DMS53 (cell line): ENCODE measurements at places on chromosomes 1 and 21.

DNA sequence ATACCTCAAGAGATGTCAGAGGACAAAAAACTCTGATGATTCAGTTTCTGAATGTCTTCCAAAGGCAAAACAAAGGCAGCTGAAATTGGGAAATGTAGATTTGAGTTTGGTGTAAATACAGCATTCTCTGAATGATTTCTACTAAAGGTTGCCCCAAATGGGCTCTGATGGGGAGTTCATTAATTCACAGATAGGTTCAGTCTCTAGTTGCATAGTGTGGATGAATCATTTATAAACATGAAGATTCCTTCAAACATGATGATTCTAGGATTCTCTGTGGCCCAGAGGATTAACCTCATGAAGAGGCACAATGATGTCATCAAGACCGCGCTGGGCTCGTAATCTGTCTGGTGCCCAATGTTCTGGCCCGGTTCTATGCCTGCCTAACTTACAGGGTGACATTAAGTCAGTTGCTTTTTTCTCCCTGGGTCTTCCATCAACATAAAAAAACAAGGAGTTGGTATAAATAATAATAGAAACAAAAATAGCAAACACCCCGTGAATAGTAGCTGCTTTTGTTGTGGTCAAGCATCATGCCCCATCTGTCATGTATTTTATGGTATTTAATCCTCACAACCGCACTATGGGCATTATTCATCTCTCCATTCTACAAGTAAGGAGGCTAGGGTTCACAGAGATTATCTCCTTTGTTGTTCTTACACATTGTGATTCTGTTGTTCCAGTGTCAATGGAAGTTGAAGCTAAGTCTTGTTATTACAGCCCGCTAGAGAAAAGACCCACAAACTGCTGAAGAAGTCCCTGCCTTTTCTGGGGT lies 509.6 kb upstream of the USP24 start:
- DNase-seq = no peak

DNA sequence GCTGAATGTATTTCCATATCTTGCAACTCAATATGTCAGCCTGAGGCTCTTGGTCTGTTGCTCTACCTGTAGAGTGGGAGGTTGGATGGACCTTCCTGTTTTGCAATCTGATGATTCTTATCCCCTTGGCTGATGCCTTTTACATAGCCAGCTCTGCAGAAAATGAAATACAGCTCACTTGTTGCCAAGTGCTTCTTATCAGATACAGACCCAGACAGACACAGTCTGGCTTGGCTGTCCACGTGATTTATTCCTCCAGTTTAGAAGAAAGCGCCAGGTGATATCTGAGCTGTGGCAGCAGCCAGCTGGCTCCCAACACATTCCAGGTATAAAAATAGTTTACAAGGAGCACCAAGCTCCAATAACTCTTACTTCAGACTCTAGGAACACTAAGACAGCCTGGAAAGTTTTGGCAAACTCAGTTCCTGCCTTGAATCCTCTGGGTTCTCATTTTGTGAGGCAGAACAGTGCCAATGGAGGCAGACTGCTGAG lies 479.2 kb upstream of the USP24 start:
- DNase-seq = no peak

DNA sequence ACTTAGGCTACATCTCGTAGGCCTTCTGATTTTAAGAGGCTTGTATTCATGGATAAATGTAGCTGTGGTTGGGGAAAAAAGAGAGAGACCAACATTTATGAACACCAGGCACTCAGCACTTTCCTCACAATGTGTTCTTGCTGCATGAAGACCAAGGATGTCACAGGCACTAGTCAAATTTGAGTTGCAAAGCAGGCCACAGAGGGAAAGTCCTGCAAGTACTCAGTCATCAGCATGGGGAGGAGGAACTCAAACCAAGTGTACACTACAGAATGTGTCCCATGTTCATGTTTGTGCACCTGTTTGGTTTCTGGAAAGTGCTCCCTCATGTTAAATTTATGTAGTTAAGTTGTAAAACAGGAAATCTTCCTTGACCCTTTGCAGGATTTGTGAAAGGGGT lies 8.7 kb upstream of the MAP3K7CL start:
- DNase-seq = no peak

- DNase-seq = no peak
Measured at GRCh38 chr1:98963064-98963758, 41.5 kb downstream of the PLPPR5 start.

GRCh38 chr1:8121261-8122159 lies 95.4 kb upstream of the ERRFI1 start:
- DNase-seq = peak; percentile 61

GRCh38 chr1:154348429-154349076 lies 23.2 kb downstream of the ATP8B2 start:
- DNase-seq = no peak

DNA sequence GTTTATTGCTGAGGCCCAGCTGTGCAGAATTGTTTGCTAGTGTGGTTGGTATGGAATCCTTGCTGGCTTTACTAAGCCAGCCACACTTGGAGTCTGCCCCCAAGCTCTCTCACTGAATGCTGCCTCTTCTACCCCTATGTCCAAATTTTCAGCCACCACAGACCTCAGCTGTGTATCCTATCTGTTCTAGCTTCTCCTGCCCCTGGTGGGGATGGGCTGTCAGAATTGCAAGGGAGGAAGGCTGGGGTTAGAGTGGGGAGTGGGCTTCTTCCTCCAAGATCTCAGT lies 4.4 kb downstream of the NHLH1 start:
- no peak for DNase-seq

GRCh38 chr21:15414057-15414456 lies 315.7 kb upstream of the USP25 start:
- DNase-seq = no peak

DNA sequence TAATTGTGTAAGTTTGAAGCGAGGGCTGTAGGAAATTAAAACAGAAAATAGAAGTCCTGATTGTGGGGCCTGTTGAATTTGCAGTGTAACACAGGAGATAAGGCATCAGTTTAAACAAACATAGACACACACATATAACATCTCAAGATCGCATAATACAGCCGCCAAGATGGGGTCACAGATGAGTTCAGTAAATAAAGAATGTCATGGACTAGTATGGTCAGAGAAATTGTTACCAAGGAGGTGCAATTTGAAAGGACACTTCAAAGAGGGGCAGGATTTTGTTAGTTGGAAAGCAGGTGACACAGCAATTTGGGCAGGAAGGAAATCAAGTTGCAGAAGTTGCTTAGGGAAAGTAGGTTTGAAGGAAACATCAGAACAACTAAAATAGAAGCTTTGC lies 450.0 kb downstream of the USP25 start:
- DNase-seq = peak; percentile 1

GRCh38 chr1:207069858-207070506 lies 16.9 kb downstream of the PFKFB2 start:
- DNase-seq = no peak

- peak; percentile 14 for DNase-seq
Measured at GRCh38 chr1:220952961-220953643, 73.9 kb downstream of the HLX start.

- no peak for DNase-seq
Measured at GRCh38 chr1:60903591-60903990, 178.8 kb upstream of the NFIA start.

GRCh38 chr1:200252531-200252930 lies 157.3 kb downstream of the ZNF281 start:
- DNase-seq = no peak

DNA sequence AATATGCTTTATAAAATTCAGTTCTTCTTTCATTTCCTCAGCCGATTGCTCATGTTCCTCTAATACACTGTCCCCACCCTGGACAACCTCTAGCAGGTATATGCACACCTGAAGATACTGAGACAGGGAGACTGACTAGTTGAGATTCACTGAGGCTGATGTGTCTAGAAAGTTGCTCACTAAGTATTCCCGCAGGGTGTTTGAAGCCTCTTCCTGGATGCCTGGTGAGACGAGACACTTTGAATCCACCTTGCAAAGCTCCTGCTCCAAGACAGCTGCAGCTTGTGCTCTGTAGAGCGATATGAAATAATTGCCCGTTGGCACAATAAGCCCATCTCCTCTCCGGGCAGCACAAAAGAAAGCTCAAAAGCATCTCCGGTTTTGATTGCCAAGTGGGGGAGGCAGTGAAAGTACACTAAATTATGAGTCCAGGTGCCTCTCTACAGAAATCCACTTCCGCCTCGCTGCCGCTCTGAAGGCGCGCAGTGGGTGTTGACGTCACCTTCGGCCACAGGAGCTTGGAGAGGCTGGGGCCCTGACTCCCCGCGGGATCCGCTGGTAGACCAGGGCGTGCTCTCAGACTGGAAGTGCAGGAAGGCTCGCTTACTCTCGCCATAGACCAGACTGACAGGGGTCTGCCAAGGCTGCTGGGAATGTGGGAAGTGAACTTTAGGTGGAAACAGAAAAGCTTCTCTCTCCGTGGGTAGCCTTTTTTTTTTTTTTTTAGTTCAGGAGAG lies 46.3 kb downstream of the GPA33 start:
- peak; percentile 98 for DNase-seq

- DNase-seq = no peak
Measured at GRCh38 chr1:231108516-231109302, 53.1 kb upstream of the TRIM67 start.

- no peak for DNase-seq
Measured at GRCh38 chr1:69994241-69994640, 211.1 kb downstream of the LRRC40 start.

DNA sequence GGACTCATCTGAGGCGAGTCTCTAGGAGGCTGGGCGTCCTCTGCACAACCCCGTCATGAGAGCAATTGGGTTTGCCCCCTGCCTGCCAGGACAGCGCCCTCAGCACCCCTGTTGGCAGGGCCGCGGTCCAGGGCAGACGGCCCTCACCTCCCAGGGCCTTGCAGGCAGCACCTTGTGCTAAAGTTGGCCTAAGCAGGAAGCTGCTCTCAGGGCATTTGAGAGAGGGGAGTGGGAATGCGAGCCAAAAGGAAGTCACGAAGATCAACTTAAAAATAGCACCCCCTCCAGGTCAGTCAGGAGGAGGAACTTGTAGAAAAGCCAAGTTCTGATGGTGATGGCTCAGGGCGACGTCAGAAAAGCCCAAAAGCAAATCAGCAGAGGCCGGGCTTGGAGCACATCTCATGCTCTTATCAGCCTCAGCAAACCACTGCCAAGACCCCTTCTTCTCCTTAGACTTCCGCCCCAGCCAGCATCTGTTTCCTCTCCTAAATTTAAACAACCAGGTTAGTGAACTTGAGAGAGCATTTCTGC lies 12.6 kb upstream of the ADORA3 start:
- DNase-seq = peak; percentile 37

GRCh38 chr1:21659099-21659923 lies 9.8 kb downstream of the RAP1GAP start:
- peak; percentile 94 for DNase-seq

GRCh38 chr21:16169102-16169511 lies 439.3 kb downstream of the USP25 start:
- DNase-seq = no peak
